Panc1 (cell line): ENCODE measurements at places on chromosomes 4 and X. TPM values are rescaled to one million over a fixed set of nuclear protein-coding genes. Genes with fewer than 3 reads are reported as not detected.

GLUD2 gene
- 0.33 TPM for total RNA-seq

SYP gene
- 12.4 TPM for total RNA-seq

SYTL5 gene
- total RNA-seq, result 0.08 TPM

DNA sequence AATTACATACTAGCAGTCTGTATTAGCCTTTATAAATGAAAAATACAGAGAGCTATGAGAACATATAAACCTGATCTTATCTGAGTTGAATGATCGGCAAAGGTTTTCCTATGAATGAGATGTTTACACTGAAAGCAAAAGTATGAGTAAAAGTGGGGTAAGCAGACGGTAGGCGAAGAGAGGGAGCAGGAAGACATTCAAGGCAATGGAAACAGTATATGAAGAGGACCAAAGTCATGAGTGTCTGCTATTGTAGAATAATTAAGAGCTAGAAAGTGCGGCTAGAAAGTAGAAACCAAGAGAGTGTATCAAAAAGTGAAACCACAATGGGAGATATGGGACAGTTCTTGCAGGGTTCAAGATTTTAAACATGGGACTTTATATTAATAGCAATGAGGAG, 67.0 kb upstream of the TMLHE start:
- H3K36me3 ChIP-seq, result no peaks in the 10 kb centered on the region
- no peaks in the 10 kb centered on the region for H3K4me1 ChIP-seq
- no peaks in the 10 kb centered on the region; the same call in 1 of the 2 replicates for H3K27me3 ChIP-seq
- no peak overlapping the region for H3K27ac ChIP-seq
- H3K4me3 ChIP-seq, result no peak overlapping the region

DNA sequence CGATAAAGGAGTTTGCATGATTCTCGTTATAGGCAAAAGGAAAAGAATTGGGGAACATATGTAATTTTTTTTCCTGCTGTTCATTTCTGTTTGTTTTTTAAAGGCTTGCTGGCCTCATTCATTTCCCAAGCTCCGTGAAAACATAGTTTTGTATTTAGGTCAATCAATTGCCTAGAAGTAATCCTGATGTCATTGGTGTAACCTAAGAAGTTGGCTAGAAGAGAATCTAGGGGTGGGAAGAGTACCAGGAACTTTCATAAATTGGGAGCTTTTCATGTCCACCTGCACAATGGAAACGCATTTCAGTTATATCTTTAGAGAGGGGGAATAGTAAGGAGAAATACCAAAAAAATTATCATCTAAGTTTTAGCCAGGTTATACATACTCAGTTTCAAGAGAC, 3.8 kb downstream of the RAPGEF2 start:
- H3K36me3 ChIP-seq, result no peaks in the 10 kb centered on the region; the same call in 1 of the 2 replicates
- no peaks in the 10 kb centered on the region for H3K27me3 ChIP-seq
- H3K4me3 ChIP-seq, result no peak overlapping the region

GRCh38 chr4:37023504-37023903, 221.0 kb upstream of the NWD2 start:
- no peak for DNase-seq
- no peak overlapping the region for H3K27ac ChIP-seq
- no peaks in the 10 kb centered on the region for H3K4me1 ChIP-seq
- no peaks in the 10 kb centered on the region for H3K27me3 ChIP-seq

DNA sequence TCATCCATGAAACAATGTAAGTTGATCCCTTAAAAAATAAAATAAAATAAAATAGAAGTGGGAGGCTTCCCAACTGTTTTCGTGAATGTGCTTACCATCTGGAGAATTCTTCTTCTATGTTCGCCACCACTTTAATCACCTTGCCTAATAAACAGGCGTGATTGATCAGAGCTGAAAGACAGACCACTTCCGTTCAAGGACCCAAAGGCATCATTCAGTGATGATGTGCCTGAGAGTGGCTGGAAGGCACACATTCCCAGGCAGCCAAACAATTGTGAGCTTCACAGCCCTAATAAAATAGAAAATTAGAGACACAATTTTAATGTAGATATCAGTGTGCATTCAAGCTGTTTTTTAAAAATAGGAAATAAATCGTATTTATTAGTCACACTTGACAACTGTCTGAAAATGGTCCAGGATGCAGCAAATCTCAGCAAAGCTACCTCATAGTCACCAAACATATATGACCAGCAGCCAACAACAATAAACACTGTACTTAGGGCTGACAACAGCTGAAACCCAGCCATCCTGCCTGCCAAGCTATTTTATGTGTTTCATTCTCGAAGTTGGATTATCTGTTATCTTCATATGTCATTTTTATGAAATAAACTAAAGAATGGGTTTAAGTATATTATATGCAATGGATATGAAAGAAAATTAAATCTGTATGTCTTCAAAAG, 163.2 kb upstream of the FAM9B start:
- no peaks in the 10 kb centered on the region for H3K36me3 ChIP-seq
- DNase-seq, result no peak
- no peaks in the 10 kb centered on the region for H3K27me3 ChIP-seq
- H3K4me3 ChIP-seq, result no peak overlapping the region
- no peak overlapping the region for H3K27ac ChIP-seq

DNA sequence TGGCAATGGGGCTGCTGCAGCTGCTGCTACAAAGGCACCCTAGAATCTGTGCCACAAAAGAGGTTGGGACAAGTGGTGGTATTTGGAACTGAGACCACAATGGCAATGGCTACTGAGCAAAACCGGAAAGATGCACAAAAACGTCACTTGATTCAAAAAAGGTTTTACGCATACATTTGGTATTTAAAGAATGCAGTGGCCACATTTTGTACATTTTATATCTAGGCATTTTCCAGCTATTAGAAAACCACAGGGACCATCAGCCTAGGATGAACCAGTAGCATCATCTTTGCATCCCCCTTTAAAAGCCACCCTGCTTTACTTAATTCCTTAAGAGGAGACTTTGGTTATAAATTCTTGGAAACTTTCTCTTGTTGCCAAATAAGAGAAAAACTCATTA, 104.8 kb upstream of the CXCL13 start:
- H3K27ac ChIP-seq, result no peak overlapping the region
- H3K27me3 ChIP-seq, result no peaks in the 10 kb centered on the region
- no peaks in the 10 kb centered on the region for H3K4me1 ChIP-seq
- no peaks in the 10 kb centered on the region for H3K36me3 ChIP-seq
- H3K4me3 ChIP-seq, result no peak overlapping the region
- DNase-seq, result no peak

GRCh38 chr4:174241162-174241561, 42.3 kb downstream of the FBXO8 start:
- no peak overlapping the region for H3K4me3 ChIP-seq
- H3K27me3 ChIP-seq, result no peaks in the 10 kb centered on the region
- no peak overlapping the region for H3K27ac ChIP-seq
- no peaks in the 10 kb centered on the region for H3K4me1 ChIP-seq
- no peaks in the 10 kb centered on the region for H3K36me3 ChIP-seq

DNA sequence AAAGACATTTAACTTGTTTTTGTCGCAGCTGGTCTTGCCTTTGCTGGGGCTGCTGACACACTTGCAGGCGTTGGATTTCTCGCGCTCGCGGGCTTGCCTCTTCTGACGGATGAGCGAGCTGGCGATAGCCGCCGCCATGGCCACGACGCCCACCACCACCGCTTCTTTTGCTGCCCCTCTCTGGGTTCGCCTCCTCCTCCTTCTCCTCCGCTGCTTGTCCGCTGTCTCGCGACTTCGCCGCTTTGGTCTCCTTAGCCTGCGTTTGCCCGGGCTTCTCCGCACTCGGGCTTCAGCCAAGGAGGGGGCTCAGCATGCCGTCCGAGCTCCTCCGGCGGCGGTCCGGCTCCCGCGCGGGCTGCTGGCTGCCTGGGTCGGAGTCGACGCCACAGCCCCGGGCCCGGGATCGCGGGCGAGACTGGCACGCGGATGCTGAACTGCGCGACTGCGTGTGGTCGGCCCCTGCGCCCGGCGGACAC, 613 bp downstream of the FGF13 start:
- DNase-seq, result no peak
- no peak overlapping the region for H3K4me3 ChIP-seq
- peaks cover 8% of the 10 kb centered on the region for H3K27me3 ChIP-seq
- H3K36me3 ChIP-seq, result no peaks in the 10 kb centered on the region; the same call in 1 of the 2 replicates

DNA sequence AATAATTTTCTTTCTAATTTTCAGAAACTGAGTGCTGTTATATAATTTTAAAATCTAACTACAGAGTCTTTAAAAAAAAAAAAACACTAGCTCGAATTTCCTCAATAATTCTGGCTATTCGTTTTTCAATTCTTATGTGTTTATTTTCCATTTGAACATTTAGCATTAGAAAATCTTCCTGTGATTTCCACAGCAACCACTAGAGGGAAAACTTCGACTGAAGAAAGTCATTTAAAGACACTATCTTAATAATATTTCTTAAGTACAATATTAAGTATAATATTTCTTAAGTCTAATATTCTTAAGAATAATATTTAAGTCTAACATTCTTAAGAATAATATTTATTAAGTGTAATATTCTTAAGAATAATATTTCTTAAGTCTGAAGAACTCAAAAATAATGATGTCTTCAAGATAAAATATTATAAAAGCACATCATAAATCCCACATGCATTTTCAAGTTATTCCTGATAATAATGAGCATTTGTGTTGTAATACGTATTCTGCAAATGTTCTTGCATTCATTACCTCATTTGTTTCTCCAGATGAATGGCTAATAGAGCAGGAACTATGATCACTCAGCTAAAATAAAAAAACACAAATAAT, 118.4 kb upstream of the WDR17 start:
- H3K36me3 ChIP-seq, result no peaks in the 10 kb centered on the region
- H3K4me1 ChIP-seq, result no peaks in the 10 kb centered on the region
- H3K4me3 ChIP-seq, result no peak overlapping the region
- H3K27ac ChIP-seq, result no peak overlapping the region
- H3K27me3 ChIP-seq, result no peaks in the 10 kb centered on the region

GRCh38 chr4:167964766-167965373, 127.5 kb upstream of the ANXA10 start:
- no peaks in the 10 kb centered on the region for H3K36me3 ChIP-seq
- H3K27me3 ChIP-seq, result no peaks in the 10 kb centered on the region
- no peak overlapping the region for H3K4me3 ChIP-seq
- DNase-seq, result no peak
- no peak overlapping the region for H3K27ac ChIP-seq

DNA sequence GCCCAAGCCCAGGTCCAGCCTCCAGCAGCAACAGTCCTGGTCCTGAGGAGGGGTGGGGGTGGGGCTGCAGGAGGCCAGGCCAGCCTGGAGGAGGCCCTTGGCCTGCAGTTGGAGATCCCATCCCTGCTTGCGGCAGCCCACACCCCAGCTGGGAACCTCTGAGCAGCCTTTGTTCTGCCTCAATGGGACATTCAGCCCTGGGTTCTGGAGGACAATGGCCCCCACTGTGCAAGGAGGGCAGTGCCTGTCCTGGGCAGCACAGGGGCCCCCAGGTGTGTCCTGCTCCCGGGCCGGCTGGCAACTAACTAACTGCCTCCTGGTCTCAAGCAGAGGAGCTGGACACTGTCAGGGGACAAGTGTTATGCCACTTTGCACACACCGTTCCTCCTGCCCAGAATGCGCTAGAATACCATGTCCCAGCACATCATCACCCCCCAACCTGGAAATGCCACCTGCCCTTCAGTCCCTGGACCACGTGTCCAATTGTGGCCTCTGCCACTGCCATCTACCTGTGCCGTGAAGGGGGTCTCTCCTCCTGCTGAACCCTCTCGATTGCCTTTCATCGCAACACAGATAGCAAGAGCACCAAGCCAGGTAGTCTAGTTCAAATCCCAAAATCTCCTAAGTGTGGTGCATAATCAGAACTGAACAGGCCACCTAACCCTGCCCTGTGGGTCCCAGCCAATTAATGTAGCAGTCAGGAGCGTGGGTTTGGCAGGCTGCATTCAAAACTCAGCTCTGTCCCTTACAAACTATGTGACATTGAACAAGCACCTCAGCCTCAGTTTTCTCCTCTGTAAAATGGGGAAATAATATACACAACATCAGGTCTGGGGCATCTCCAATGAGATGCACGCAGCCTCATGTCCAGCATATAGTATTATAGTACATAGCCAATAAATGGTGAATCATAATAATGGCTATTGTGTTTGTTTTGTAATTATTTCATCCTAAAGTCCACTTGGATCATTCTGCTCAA, 8.8 kb downstream of the PPP2R2C start:
- no peaks in the 10 kb centered on the region for H3K27me3 ChIP-seq
- H3K4me1 ChIP-seq, result peaks cover 7% of the 10 kb centered on the region
- no peak for DNase-seq
